ENCODE measurements at places on chromosomes 2 and 18.

DNA sequence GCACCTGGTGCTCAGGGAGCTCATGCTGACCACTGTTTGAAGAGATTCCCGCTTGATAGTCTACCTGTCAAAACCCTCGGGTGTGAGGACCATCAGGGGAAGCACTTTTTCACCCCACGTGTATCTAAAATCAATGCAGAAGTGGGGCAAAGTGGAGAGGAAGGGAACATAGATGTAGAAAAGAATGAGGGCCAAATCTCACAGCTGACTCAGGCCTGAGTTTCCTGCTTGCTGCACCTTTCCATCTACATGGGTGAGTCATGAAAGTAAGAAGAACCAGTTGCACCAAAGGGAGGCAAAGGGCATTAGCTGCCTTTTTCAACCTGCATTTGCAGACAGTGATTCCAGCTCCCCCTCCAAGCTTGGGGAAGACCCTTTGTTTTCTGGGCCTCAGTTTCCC, 100.2 kb upstream of the MYCN start:
- no peak for DNase-seq

- DNase-seq, result no peak
Measured at GRCh38 chr2:195984923-195985726, 83.5 kb downstream of the DNAH7 start.

DNA sequence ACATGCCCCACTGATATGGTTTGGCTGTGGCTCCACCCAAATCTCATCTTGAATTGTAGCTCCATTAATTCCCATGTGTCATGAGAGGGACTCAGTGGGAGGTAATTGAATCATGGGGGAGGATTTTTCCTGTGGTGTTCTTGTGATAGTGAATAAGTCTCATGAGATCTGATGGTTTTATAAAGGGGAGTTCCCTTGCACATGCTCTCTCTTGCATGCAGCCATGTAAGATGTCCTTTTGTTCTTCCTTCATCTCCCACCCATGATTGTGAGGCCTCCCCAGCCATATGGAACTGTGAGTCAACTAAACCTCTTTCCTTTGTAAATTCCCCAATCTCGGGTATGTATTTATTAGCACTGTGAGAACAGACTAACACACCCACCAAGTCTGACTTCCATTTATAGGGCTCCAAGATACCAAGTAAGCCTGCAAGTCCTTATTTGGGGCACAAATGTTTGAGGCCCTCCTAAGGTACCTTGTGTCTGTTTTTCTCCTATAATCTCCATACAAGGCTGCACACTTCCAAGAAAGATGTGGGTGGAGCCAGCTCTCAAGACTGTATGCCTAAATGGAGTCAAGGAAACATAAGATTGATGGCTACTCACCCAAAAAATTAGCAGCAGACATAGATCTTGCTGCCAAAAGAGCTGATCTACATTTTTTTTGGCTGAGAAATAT, 364.7 kb downstream of the TXNL1 start:
- no peak for DNase-seq

- no peak for DNase-seq
Measured at GRCh38 chr2:72727356-72727755, 98.5 kb downstream of the EXOC6B start.

GRCh38 chr2:86035376-86035882, 70.3 kb downstream of the POLR1A start:
- DNase-seq, result no peak

- DNase-seq, result no peak
Measured at GRCh38 chr18:2180586-2180985, 390.7 kb downstream of the METTL4 start.

GRCh38 chr18:71287268-71287667, 998.4 kb downstream of the SOCS6 start:
- no peak for DNase-seq

DNA sequence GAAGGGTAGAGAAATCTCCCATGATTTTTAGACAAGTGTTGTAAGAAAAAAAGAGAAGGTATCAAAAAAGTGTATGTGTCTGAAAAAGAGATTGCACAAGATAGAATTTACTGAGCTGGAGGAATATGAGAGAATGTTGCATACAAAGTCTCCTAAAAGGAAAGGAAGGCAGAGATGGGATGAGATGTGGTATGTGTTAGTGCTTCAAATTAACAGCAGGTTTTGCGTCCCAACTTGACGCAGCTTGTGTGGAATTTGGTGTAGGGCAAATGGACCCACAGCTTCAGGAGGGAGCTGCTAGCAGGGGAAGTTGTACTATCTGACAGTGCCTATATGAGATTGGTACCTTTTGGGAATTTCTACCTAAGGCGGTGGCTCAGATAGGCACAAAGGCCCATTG, 9.0 kb upstream of the RASGRP3 start:
- no peak for DNase-seq

DNA sequence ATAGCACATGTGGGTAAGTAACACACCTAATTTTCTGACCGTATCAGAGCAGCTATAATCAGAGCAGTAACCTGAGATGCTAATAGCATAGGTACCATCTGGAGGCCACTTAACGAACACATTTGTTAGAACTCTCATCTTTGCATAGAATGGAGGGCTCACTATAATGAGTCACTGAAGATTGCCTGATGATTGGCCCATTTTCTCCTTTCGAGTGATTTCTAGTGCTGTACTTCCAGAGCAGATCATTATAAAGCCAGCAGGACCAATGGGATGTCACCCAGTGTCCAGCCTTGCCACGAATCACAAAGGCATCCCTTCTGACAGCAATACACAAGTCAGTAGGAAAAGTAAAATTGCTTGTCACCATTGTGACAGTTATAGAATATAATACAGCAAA, 81.7 kb upstream of the REV1 start:
- DNase-seq, result no peak

- DNase-seq, result no peak
Measured at GRCh38 chr2:219058541-219059374, 2.0 kb downstream of the IHH start.

DNA sequence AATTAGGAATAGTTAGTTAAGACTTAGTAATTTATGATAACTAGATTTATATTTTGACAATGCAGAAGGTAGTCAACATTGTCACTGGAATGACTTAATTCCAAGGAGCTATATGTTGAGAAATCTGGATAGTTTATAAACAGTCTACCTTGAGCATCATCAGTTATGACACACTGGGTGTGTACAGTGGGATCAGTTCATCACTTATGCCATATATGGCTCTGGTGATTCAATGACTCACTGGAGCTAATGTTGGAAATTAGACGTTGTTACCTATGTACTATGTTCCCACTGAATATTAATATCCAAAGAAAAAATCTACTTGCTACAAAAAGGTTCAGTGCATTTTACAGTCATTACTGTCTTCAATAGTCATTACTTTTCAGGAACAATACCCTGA, 34.0 kb upstream of the ITPRID2 start:
- no peak for DNase-seq

All from CD4-positive, alpha-beta memory T cell (primary cell).